Activated naive CD8-positive, alpha-beta T cell treated with anti-CD3 and anti-CD28 coated beads, Interleukin-2, amount 10 ng/mL, durations not matched to agents 7 days and 5 days (primary cell): ENCODE measurements at places on chromosomes 4 and X.

DNA sequence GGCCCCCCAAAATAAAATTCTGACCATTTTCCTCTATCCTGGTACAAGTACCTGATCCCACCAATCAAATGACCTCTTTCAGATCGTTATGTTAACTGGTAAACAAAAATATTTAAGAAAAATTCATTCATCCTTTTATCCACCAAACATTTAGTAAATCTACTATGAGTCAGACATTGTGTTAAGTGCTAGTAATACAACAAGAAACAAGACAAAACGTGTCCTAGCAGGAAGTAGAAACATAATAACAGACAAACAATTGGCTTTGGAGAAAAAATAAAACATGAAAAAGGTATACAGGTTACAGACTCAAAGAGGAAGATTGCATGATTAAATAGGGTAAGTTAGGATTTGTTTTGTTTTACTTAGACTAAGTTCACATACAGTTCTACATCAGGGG lies 43.7 kb downstream of the ANTXR2 start:
- no peak for DNase-seq

DNA sequence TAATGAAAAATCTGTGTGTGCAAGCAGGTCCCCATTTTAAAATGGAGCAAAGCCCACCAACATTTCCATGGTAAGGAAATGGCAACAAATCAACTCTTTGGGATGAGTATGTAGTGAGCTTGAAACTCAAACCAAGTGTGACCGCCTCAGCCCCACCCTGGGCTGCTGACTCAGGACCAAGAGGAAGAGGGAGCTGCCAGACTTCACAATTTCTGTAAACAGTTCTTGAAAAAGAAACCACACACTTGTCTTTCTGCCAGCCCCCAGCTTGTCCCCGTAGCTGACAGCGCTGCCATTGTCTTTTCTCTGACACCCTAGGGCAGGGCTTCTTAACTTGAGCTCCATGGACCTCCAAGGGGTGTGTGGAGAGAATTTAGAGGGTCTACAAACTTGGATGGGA lies 10.3 kb downstream of the RTL5 start:
- DNase-seq = no peak

DNA sequence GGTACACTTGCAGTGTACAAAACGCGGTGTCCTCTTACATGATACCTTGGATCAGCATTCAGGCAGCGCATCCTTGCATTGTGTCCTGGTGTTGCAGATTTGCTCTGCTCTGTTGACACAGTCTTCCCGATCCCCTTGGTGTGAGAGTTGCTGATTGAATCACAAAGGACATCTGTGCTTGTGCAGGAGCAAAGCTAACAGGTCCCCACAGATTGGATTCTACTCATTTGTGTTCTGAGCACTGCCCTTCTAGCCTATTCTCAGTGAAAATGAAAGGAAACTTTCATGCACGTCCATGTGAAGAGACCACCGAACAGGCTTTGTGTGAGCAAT lies 171.4 kb downstream of the FRMPD4 start:
- DNase-seq = no peak

GRCh38 chr4:108991551-108992328 lies 228.9 kb upstream of the ETNPPL start:
- DNase-seq = no peak

GRCh38 chr4:3249711-3250437 lies 915 bp downstream of the MSANTD1 start:
- no peak for DNase-seq

DNA sequence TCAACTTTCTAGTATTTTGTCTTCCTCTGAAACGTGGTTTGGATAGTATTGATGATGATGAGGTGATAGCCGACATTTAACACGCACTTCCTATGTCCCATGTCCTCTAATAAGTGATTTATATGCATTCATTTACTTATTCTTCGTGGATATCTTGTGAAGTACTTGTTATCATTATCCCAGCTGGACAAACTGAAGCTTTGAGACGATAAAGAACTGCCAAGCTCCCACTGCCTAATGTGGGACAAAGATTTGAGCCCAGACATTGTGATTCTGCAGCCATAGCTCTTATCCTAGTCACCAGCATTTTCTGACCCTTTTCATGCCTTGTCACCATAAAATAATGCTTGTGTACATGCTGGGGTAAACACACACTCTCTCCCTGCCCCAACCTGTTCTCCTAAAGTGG lies 92.5 kb downstream of the RAPGEF2 start:
- DNase-seq = no peak

GRCh38 chrX:31320740-31321139 lies 248.9 kb upstream of the FTHL17 start:
- DNase-seq = no peak

DNA sequence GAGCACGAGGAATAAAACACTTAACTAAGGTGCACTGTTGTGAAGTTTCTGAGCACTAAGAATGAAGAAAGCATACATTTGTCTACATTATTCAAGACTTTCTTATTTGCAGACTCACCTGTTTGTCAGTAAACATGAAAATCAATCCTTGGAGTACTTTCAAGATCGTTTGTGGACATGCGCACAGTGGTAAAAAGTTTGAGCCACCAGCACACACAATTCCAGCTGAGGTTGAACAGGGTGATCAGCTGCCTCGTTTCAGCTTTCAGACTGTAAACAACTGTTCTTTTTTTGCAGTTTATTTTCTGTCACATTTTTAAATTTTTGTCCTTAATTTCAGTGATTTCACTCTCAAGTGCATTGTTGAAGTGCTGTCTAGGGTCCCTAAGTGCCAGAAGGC lies 143.8 kb upstream of the VCX2 start:
- DNase-seq = no peak

DNA sequence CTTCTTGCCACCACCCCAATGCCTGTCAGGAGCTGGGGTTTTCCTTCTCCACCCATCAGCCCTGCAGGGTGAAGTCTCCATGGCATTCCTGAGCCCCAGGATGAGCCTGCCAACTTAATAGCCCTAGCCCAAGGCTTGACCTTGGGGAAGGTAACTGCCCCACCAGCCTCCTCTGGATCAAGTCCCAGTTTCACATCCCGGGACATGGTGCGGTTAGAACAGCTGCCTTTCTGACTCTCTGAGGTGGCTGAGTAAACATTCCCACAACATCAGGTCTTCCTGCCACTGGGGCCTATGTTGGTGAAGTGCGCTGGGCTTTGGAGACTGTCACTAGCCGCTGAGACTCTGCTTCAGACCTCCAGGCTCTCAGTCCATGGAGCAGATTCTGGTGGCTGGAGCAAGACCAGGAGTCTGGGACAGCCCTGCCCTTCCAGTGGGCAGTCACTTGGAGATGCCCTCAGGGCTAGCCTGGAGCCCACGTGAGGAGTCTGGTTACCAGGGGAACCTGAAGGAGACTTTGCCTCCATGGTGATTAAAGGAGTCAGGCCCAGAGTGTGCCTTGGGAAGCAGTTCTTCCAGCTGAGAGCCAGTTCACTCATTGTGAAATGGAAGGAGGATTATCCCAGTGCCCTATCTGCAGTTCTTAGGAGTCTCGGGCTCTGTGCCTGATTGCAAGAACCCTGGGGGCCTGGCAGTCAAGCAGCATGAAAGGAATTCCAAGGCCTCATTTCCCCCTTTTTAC lies 56.8 kb downstream of the SMIM20 start:
- no peak for DNase-seq

DNA sequence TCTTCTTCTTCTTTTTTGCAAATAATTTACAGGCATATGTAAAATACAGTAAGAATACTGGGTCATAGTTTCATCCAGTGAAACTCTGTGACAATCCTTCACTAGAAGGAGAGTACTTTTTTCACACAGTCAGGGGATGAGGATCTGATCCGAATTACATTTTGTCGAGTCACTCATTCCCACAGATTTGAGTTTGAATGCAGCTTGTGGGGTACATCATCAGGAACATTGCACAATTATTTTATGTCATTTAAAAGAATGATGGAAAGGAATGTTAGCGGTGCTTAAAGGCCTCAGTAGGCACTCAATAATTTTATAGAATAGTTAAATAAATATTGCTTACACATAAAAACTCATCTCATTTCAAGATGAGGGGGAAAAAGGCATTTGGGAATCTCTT lies 88.6 kb downstream of the CHRNA9 start:
- DNase-seq = no peak

GRCh38 chr4:167897116-167897515 lies 195.2 kb upstream of the ANXA10 start:
- no peak for DNase-seq

DNA sequence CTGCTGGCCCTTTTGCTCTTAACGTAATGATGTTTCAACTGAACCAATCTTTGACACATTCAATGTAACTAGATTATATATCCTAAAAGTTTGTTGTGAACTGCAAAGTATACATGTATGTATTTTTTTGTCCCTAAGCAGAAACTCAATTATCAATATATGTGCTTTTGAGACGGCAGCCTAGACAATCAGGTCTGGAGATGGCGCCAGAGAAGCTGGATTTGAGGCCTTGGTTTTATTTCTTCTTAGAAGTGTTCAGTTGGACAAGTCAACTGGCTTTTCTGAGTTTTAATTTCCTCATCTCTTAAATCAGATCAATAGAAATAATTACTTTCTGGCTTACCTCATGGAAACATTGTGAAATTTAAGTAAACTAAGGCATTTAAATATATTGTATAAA lies 62.5 kb downstream of the DCAF8L1 start:
- DNase-seq = no peak

- DNase-seq = no peak
These were observed 903.4 kb downstream of the TECRL start for GRCh38 chr4:63505714-63506460.

GRCh38 chrX:54182194-54182863 lies 725 bp downstream of the FAM120C start:
- DNase-seq = peak; percentile 65

- no peak for DNase-seq
These were observed 84.5 kb upstream of the DKK2 start for GRCh38 chr4:107120661-107121060.

- no peak for DNase-seq
These were observed 23.3 kb downstream of the ADGRL3 start for GRCh38 chr4:61223385-61223784.

- DNase-seq = no peak
These were observed 77.0 kb upstream of the C4orf50 start for GRCh38 chr4:6095023-6095752.

DNA sequence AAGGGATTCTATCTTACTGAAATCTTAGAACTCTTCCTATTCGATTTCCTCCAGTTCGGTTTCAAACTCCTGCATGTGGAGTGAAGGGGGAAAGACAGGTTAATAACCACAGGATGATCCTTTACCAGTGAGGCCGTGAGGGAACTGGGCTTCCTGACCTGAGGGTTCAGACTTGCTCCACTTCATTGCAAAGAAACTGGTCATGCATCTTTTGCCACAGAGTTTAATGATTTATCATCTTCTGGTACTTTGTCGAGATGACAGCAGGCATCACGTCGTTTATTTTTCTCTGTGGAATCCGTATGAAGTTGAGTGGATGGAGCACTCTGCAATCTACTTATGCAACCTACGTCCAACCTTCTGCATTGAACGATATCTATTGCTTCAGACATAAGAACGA lies 145.9 kb upstream of the NLGN4X start:
- DNase-seq = no peak

DNA sequence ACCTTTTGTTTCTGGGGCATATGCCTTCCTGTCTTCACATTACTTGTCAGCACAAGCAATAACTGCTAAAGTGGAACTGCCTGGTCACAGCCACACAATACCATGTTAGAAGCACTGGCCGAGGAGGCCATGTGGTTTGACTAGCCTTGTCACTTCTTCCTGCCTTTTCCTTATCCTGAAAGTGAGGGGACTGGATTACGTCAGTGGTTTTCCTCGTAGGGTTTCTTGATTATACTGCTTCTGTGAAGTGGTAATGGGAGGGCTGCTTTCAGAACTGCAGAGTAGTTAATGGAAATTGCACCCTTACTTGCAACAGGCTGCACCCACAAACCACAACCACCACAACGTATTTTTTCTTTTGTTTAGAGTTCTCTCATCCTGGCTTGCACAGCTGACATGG lies 26.6 kb downstream of the ZRSR2 start:
- DNase-seq = peak; percentile 26

DNA sequence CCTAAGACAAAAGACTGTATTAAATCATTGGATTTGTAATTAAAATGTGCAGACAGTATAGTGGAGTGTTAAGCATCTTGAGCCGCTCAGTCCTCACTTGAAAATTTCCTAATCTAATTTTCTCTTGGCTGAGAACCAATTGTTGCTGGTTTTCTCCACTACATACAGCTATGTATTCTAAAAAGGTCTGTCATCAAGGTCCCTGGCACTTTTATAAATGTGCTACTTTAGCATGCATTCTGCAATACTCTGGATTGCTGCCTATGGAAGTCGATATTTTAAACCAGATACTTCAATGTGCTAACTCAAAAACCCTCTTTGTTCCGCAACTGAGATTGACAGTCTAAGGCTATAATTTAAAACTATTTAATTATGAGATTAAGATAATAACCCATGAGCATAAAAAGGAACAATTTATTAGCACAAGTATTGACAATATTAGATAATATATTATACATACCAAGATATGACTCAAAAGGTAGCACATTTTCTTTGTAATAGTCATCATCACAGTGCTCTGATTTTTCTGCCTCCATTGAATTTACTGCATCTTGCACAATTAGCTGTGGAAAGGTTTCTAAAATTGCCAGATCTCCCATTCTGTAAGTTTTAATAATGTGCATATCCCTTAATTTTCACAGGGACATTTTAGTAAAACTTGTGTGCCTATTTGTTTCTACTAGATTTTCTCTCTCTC lies 815.1 kb downstream of the ADGRL3 start:
- no peak for DNase-seq

GRCh38 chrX:46630141-46630540 lies 56.6 kb downstream of the CHST7 start:
- DNase-seq = no peak

- DNase-seq = no peak
These were observed 86.8 kb upstream of the LSM6 start for GRCh38 chr4:146088690-146089089.

DNA sequence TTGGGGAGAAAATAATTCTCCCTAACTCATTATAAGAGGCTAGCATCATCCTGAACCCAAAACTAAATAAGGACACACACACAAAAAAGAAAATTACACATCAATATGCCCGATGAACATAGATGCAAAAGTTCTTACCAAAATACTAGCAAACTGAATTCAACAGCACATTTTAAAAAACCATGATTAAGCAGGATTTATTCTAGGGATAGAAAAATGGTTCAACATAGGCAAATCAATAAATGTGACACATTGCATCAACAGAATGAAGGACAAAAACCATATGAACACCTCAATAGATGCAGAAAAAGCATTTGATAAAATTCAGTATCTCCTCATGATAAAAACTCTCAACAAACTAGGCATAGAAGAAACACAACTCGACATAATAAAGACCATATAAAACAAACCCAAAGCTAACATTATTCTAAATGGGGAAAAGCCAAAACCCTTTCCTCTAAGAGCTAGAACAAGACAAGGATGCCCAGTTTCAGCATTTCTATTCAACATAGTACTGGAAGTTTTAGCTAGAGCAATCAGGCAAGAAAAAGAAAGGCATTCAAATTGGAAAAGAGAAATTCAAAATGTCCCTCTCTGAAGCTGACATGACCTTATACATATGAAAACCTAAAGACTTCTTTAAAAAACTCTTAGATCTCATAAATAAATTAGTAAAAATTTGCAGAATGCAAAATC lies 200.9 kb downstream of the NKX6-1 start:
- DNase-seq = no peak

- DNase-seq = no peak
These were observed 50.8 kb downstream of the SLC2A9 start for GRCh38 chr4:9970399-9971011.

GRCh38 chrX:40866893-40867292 lies 131.6 kb upstream of the MED14 start:
- DNase-seq = no peak
